ENCODE measurements at places on chromosomes 3 and 15. TPM values are rescaled to one million over a fixed set of nuclear protein-coding genes. Genes with fewer than 3 reads are reported as not detected.

The ARIH2 gene
- 88.9 TPM for total RNA-seq

DNA sequence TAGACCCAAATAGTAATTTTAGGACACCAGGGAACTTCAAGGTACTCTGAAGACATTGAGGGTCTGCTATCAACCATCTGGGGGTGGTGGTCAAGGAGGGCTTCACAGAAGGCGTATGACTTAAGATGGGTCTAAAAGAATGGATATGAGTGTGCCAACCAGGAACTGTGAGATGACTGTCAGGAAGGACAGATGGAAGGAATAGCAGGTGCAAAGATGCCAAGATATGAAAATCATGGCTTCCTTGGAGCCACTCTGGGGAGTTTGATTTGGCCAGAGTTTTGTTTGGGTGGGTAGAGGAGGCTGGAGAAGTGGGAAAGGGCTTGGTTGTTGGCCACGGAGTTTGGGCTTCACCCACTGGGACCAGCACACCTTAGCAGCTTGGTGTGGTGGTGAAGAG is 21.2 kb downstream of the CDCP1 start:
- DNase-seq: no peak

The PLA2G4D gene
- total RNA-seq: not detected

DNA sequence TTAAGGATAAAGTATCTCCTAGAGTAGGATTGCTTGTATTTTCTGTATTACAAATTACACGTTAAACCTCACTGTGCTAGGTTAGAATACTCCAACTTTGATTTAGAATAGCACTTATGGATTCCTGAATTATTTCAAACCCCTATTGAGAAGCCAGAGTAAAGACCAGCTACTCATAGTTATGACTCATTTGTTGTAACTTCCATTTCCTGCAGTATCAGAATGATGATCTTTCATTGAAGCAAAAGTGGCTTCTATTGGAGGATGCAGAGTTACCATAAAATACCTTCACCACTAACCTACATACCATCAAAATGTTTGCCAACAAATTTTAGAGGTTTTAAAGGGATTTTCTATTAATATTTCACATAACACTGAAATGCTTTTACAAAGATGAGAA is 1322.7 kb upstream of the ALCAM start:
- DNase-seq: no peak

- no peak for DNase-seq
Observed at GRCh38 chr15:71338265-71338664, 223.0 kb downstream of the THSD4 start.

- no peak for DNase-seq
Observed at GRCh38 chr3:88628901-88629300, 478.5 kb upstream of the EPHA3 start.

DNA sequence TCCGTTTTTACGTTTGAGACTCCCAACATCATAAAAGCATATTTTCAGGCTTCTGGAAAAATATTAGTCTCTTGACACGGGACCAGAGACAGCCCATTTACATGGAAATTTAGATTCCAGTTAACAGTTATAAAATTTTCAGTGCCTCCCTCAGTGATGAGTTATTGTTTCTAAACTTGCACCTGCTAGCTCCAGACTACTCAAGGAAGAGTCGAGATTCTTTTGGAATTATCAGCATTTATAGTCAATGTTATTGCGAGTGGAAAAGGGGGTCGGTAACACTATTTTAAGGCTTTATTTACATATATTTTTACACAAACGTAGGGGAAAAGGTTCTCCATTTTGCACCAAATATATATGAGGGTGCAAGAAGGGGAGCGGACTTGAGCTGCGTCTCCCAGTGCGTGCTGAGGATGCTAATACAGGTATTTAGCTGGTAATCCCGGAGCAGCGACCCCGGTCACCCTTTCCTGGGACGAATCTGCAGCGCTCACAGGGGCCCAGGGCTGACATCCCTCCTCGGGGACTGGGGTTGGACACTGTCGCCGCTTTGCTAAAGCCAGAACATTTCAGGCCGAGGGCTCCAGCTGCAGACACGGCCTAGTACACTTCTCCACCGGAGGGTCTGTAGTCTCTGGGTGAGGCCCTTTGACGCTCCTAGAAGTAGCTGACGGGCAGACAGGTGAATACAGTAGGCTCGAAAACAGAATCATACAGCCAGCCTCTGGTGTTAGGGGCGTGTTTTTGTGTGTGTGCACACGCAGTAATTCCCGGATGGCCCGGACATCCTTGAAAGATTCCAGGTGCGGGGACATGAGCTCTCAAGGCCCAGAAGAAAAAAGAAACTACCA is 729 bp upstream of the ZBTB11 start:
- DNase-seq: no peak

The SKOR1 gene
- total RNA-seq: 1.3 TPM

- no peak for DNase-seq
Observed at GRCh38 chr3:141242377-141243092, 10.9 kb downstream of the PXYLP1 start.

The TXNRD3 gene
- total RNA-seq: 25.1 TPM

The IGSF11 gene
- 19.8 TPM for total RNA-seq

DNA sequence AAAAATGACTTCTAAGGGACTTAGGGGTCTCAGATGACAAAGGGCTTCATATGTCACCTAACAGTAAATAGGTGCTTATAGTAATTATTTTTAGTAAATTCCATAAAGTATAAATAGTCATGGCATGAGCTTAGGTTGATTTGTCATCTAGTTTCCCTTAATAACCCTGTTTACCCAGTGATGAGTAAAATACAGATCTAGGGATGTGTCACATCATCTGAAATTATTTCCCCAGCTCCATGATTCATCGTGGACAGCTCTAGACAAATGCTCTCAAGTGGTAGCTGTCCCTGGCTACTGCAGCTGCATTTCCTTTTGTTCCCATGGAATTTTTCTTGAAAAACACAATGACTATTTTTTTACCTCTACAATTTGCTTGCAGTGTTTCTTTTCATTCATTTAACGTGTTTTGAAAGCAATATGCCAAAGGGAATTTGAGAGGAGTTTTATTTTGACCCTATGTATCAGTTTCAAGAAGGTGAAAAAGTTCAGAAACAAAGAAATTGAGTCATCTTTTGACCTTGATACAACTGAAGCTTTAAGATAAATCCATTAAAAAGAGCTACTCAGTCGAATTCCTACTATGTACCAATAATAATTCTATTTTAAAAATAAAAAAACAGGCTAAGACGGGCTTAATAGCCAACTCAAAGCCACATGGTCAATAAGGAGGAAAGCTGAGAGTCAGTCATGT is 241.6 kb downstream of the KCNMB2 start:
- DNase-seq: no peak

GRCh38 chr3:50125541-50126286 is 29.4 kb upstream of the SEMA3F start:
- no peak for DNase-seq

DNA sequence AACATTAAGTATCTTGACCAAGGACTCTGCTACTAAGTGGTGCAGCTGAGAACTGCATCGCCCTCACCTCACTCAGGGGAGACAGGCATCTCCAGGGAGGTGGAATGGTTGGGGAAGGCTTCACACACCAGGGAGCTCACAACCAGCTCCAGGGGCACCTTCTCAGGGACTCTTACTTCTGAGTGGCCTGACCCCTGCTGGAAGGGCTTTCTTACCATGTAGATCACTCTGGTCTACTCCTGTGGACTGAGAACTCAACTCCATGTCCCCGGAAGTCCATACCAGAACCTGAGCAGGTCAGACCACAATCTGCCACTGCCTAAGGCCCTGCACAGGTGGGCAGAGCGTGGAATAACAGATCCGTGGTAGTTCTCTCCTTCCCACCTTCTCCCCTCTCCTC is 140.5 kb downstream of the TLE3 start:
- DNase-seq: no peak

The SLC9C1 gene
- 0.94 TPM for total RNA-seq

DNA sequence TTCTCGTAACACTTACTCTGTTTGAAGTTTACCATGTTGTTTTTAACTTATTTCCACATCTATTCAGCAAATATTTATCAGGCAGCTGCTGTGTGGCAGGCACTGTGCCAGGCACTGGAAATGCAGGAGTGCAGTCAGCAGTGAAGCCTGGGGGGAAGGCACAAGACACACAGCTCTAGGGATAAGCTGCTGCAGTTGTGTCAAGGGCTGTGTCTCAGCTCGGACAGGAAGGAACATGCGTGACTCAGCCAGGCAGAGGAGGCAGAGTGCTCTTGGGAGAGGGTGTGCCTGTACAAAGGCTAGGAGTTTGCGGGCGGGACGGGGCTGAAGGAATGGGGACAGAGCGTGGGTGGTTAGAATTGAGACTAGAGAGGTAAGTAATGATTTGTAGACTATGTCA is 24.7 kb downstream of the LYSMD4 start:
- DNase-seq: peak; percentile 69

DNA sequence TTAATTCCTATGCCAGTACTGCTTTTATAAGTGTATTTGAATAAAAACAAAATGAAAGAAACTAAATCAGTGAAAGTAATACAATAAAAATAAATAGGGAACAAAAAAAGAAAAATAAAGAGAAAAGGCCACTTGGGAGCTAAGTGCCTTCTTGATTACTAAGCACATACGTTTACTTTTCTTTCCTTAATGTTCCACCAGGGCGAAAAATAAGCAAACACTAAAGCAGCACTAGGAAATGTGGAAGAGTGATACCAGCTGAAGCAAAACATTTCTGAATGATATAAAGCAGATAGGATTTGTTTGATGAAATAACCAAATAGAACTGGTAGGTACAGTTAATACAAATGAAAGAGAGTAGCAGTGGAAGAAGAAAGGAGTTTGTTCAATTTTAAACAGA is 132.8 kb upstream of the ZPLD1 start:
- DNase-seq: no peak
